ENCODE measurements at places on chromosomes 13 and 19.

DNA sequence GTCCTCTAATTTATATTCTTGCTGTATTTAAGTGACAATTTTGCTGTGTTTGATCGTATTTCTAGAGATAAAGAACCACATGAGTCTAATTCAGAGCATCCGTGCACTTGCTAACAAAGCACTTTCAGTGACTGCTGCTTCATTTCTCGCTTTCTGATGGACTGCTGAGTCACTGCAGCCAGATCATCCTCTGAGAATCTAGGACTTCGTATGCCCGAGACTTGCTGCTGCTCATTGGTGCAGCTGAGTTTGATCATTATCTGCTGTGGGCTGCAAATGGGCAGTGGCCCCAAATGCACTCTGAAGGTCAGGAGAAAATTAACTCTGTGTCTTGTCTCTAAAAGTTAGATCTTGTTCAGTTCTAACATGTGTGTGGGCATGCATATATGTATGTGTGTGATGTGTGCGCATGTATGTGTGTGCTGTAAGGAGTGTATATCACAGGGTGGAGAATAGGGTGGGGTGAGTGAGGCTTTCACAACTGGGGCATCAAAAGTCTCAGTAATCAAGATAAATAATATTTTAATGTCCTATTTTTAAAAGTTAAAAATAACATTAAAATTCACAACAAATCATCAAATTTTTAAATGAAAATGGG lies 342.6 kb downstream of the MTUS2 start:
- no peak for DNase-seq

- DNase-seq = no peak
Observed at GRCh38 chr13:44718467-44718866, 142.3 kb upstream of the TSC22D1 start.

DNA sequence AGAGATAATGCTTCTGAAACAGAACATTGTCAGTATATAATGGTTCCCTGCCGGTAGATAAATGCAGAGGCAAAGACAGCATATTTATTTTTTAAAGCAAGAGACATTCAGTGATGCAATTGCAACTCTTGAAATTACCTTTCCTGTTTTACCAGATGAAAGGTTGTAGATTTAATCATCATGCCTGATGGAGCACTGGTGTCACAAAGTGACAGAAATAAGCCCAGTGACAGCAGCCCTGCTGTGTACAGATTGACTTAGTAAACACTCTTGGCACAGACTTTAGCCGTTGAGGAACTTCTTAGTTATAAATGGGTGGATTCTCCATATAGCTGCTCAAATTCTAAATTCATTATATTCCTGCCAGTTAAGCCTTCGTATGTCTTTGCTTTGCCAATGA lies 172.5 kb downstream of the ITGBL1 start:
- DNase-seq = no peak

- DNase-seq = no peak
Observed at GRCh38 chr19:49676136-49676783, 811 bp upstream of the PRMT1 start.

GRCh38 chr13:98214008-98214643 lies 37.1 kb upstream of the RNF113B start:
- DNase-seq = no peak

DNA sequence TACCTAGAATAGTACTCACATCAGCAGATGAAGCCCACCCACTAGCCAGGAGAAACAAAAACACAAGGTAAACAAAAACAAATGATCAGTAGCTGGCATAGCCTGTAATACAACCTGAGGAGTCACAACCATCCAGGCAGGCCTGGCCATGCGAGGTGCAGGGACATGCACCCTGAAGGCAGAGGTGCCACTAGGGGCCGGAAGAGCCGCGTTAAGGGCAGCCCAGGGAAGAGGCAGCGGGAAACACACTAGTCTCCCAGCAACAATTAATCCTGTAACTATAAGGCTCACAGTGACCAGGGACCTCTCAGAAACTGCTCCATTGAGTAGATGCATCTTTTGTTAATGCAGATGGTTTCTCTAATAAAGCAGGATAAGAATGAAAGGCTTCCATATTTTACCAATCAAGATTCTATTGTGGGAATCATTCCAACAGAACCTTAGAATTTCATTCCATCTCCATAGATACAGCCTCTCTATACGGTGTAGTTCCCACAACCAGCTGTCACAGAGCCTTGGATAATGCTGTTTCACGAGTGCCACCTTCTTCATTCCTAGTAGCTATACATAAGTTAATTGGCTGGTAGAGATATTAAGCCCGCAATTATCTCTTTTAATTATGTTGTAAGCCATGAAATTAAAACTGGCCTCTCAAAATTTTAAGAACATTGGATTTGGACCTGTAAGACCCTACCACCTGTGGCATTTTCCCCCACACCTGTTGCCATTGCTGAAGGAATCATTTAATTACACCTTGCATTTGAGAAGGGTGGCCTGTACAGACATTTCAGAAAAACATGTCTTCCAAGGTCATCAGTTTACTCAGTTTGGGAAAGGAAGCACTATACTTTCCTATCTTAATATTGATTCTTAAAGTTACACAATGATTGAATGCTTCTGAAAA lies 28.7 kb downstream of the ANKRD10 start:
- DNase-seq = no peak

DNA sequence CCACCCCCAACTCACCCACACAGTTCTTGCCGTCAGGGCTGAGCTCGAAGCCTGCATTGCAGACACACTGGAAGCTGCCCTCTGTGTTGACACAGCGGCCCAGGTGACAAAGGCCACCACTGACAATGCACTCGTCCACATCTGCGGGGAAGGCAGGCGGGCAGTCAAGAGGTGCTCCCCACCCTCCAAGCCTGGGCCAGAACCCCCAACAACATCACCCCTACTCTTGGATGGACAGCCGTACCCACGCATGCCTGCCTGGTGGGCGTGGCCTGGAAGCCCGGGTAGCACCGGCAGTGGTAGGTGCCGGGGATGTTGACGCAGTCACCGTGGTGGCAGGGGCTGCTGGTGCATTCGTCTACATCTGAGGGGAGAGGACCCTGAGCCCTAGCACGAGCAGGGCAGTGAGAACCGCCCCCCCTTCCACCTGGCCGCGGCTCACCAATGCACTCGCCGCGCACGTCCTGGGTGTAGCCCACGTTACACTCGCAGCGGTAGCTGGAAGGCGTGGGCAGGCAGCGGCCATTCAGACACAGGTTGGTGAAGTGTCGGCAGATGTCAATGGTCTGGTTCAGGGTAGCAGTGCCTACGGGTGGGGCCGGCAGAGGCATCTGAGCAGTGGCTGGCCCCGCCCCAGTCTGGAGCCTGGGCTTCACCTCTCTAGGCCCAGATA lies 13.3 kb downstream of the FBN3 start:
- DNase-seq = no peak

DNA sequence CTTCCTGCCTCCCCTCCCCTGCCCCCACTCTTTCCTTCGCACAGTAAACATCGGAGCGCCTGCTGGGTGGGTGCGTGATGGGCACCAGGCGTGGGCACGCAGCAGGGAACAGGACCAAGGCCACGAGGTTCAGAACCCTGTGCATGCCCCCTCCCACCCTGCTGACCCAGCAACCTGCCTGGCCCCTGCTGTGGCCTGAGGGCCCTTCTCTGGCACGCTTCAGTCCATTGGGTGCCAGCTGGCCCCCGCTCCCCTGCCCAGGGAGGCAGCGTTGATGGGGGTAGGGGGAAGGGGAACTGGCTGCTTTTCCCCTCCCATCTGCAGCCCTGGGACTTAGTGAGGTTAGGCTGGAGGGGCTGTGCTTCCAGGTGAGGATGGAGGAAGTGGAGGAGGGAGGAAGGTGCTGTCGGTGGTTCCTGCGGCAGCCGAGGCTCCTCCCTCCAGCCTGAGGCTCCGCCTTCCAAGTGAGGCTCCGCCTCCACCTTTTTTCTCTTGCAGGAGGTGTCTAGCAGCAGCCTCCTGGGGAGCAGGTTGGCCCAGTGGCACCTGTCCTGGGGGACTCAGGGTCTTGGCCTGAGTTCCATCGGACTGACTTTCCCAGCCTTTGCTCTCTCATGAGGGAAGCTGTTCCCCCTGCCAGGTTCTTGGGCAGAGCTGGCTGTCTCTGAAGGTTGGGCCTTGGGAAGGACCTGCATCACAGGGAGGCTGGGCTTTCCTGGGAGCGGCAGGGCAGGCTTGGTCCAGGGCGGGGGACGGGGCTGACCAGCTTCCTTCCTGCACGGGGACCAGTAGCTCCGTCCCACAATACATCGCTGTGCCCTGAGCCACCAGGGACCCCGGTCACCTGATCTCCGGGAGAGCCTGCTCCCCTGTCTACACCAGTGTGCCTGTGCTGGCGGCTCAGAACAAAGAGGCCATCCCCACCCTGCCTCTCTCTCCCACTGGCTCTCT lies 7.3 kb downstream of the PIAS4 start:
- DNase-seq = peak; percentile 29

- no peak for DNase-seq
Observed at GRCh38 chr13:19161308-19161707, 20.3 kb downstream of the TUBA3C start.

- DNase-seq = no peak
Observed at GRCh38 chr19:16897856-16898161, 9.0 kb downstream of the F2RL3 start.

DNA sequence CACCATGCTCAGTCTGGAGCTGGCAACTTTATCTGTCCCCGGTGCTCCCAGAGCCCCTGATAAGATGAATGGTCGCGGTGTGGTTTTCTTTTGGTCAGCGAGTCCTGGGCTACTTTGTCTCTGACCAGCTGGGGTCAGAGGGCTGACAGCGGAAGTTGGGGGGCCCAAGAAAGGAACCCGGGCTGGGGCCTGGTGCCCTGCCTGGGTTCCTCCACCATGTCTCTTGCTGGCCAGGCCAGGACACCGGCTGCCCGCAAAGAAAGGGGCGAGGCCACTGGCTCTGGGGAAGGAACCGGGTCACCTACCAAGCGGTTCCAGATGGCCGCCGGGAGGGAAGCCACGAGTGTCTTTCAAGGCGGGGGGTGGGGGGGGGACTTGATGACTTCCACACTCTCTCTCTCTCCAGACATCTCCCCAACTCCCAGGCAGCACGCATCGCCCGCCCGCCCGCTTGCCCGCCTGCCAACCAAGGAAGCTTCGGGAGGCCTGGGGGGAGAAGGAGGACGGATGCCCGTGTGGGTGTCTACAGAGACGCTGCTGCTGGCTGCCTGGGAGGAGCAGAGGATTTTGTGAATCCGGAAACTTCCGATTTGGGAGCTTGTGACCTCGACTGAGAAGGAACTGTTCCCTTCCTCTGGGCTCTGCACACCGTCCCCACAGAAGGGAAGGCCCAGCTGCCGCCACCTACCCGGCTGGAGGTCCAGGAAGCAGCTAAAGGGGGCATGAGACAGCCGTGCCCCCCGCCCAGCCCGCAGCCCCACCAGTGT lies 1.1 kb downstream of the PIP5K1C start:
- peak; percentile 50 for DNase-seq

DNA sequence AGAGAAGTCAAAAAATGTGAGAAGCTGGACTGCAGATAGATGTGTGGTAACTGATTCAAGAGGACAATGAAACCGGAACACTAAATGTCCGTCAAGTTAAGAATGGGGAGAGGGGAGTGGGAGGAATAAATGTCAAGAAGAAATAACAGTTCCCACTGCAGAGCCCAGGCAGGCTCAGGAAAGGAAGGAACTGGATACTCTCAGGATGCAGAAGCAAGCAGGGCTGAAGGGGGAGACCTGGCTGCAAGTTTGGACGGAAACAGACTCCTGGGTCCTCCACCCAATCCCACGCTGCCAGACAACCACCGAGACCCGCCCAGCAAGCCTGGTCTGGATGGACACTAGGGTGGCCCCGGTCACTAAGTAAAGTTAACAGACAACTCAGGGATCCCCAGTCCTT lies 18.1 kb downstream of the TUBGCP3 start:
- DNase-seq = no peak
